ENCODE measurements at places on chromosomes 1 and 21.

- no peak for DNase-seq
Measured at GRCh38 chr1:242243472-242243871, 244.6 kb upstream of the MAP1LC3C start.

- peak; percentile 51 for DNase-seq
Measured at GRCh38 chr1:94542088-94542870, 720 bp upstream of the F3 start.

DNA sequence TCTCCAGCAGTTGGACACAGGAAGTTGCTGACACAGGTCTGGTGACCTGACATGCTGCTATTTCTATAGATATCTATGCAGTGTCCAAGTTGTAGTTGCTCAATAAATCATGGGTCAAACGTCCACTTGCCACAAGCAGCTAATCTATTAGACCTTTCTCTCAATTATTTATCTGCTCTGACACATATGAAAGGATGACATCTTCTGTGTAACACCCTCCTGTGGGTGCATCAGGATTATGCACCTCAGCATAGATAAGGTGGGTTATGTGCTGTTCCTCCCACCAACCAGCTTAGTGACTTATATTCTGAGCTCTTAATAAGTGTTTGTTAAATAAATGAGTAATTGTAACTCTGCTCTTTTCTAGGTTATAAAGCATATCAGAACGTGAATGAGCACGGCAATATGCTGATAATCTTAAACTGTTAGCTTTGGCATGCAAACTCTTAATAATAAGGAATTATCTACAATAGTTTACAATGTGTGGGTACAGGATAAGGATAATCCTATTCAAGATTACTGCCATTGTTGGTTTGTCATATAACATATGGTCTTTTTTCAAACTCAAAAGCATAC lies 90.7 kb upstream of the GCLM start:
- DNase-seq, result no peak

DNA sequence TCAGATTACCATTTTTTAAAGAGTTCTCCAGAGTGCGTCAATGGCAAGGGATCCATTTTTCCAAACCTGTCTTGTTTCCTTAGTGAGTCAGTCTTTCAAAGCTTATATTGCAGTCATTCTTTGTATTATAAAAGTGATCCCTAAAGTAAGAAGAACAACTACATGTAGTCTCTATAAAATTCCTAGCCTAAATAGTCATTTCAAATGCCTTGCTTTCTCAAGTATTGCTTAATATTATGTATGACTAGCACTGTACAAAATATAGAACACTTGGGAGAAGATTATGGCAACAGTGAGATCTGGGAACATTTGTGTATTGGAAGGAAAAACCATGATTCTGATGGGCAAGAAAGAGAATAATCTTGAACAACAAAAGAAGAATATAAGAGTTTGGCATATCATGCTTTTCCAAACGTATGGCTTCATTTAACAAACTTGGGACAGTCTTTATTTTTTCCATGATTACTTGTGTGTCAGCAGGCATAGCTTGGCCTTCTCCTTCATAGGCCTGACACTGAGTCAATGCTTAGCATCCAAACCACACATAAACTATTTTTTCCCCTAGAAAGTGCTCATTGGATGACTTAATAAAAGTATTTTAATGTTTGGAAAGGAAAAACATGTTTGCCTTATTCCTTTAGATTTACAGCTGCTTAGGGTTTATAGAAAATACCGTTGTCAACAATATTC lies 547.4 kb downstream of the LTN1 start:
- DNase-seq, result no peak

DNA sequence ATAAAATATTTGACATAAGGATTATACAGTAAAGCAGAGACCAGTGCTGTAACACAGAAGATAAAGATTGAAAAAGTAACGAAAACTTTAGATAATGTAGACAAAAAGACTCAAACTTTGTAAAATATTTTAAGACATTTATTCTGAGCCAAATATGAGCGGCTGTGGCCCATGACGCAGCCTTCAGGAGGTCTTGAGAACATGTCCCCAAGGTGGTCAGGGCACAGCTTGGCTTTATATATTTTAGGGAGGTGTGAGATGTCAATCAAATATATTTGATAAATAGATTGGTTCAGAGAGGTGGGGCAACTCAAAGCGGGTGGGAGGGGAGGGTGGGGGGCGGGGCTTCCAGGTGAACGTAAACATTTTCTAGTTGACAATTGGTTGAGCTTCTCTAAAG lies 81.2 kb downstream of the WDR4 start:
- DNase-seq, result no peak
